ENCODE measurements at places on chromosomes 2 and 18.

GRCh38 chr18:44742718-44743311, 62.1 kb downstream of the SETBP1 start:
- DNase-seq: no peak

GRCh38 chr18:14942275-14942674, 194.3 kb downstream of the ANKRD30B start:
- no peak for DNase-seq

DNA sequence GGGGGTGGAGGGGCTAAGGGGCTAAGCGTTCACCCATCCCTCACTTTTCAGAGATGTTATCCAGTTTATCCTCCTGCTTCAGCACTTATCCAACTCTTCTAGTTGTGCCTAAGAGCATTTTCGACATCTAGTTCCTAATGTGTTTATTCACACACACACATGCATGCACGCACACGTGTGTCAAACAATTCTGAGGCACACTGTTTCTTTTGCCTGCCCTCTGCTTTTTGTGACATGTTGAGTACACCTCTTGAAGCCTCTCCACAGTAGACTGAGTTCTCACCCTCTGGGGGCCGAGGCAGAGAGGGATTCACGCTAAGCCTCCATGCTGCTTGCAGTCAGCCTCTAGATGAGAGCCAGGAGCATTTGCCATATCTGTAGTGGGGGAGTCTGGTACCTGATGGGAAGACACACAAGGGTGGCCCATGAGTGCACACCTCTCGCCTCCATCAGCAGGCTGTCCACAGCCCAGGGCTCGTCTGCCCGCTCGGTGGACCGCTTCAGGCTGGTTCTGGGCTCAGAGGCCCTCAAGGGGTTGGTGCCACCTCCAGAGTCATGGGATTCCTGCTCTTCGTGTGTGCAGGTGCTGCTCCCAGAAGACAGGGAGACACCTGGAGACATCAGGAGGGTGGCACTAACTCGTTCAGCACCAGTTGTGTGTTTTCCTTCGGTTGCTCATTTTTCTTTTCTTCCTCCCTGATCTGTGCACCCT, 11.9 kb downstream of the TWIST2 start:
- DNase-seq: no peak

DNA sequence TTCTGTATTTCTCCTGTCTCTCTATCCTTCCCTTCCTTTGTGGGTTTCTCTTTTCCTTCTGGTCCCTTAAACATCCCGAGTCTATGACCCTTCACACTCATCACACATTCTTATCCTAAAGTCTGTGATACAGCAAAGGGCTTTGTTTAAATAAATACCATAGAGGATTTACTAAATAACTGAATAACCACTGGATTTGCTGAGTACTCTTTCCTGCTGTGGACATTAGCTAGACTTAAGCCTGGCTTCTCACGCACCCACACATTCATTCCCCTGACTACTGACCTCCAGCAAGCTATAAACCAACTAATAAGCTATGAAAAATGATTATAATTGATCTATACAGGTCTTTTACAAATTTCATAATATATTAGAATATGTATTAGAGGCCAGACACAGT, 76.6 kb downstream of the COL4A3 start:
- no peak for DNase-seq

DNA sequence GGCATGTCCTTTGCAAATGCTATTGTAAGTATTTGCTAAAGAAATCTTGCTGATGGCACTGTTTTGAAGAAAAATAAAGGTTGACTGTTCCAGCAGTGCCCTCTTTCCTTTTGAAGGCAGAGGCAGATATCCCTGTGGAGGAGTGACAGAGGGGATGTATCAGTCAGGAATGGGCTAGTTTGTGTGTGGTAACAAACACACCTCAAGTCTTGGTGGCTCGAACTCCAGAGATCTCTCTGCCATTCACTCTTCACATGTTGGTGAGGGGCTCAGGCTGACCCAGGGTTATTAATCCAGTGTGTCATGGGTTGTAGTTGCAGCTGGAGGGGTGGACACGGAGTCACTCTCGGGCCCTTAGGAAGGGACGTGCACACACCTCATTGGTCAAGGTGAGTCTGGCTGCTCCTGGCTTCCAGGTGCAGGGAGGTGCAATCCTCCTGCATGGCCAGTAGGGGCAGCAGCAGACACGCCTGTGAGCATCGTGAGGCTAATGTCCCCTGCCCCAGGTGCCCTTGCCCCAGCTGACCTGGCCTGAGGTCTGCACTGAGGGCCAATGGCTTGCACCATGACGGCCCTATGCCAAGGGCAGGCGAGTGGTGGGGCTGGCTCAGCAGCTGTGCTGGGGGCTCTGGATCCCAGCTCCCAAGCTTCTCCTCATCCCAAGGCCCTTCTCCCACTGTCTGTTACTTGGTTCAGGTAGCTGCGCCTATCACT, 146.5 kb downstream of the ASB1 start:
- no peak for DNase-seq

DNA sequence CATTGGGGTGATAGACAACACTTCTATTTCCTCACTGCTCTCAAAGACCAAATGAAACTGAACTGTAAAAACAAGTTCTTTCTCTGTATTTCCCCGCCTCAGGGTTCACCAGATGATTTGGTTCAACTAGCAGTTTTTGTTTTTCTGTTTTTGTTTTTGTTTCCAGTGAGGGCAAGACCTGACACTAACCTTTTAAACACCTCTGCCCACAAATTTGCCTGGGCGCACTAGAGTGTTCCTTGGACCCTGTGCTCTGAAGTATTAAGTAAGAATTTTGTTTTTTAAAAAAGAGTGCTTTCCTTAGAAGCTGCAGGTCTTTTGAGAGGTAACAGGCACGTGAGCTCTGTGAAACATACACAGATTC, 92.9 kb downstream of the DYSF start:
- no peak for DNase-seq

DNA sequence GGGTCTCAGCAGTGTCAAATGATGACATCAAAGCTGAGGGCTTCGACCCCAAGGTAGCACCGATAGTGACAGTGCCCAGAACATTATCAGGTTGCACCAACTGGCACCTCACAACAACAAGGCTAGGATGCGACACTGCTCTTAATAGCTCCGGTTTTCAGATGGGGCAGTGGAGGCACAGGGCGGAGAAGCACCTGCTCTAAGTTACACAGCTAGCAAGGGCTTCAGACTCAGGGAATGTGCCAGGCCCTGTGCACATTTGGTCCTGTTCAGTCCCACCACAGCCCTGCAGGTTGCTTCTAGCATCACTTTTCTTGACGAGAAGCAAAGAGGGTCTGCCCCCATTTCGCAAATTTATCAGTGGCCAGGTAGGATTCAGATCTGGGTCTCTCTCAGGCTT, 74.1 kb downstream of the DGKD start:
- no peak for DNase-seq

DNA sequence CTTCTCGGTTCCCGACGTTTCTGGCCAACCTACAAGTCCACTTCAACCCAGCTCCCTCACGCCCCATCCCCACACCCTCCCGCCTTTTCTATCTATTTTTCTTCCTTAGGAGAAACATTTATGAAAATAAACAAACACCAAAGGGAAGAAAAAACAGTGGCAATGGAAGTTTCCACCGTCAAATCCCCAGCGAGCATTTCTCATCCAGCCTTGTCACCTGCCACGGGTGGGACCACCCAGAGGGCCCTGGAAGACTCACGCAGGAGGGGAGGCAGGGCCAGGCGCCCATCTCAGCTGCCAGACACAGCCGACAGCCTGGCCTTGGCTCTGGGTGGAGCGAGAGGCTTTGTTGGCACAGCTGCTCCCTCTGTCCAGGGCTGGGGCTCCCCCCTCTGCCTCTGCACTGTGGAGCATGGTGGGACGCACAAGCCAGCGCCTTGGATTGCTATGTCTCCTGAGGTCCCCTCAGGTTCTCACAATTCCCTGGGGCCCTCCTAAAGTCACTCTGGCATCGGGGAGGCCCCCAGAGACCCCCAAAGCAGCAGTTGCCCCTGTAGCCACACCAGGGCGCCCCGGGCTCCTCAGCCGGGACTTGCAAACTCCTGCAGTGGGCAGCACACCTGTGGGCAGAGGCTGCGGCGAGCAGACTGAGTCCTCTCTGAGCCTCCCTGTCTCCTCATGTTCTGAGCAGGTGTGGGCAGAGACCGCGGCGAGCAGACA, 395.7 kb upstream of the SALL3 start:
- DNase-seq: no peak
